Putamen (tissue), 1 donor: ENCODE measurements at places on chromosomes 3 and 15.

DNA sequence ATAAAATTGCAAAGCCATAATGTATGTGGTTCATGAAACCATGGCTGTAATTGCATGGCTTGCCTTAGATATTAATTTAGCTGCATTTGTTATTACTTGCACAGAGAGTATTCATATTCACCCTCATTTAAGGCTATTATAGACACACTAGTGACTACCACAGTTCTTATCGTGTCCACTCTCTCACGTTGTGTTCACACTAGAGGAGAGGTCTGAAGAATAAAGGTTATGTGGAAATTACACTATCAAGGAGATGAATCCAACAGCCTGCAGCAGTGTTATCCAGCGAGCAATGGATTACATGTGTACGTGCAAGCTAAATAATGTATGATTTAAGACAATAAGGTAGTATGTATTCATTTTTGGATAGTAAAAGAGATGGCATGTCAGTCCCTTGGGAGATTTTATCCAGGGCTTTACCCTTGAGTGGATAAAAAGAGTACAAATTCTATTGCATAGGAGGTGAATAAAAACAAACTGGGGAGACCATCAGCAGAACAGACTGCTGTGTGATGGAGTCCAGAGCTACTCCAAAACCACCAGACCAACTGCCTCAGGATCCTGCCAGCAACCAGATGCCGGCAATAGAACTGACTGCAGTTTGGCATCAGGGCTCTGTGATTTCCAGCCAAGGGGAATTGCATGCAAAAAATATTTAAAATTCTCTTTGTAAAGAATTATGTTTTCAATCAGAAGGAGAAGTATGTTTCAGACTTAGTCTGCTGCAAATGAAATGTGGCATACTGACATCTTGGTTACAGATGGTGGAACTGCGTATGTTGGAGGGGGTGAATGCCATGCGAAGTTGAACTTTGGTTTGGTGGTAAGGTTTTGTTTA is 146.6 kb downstream of the RBMS3 start:
- no peak for DNase-seq

DNA sequence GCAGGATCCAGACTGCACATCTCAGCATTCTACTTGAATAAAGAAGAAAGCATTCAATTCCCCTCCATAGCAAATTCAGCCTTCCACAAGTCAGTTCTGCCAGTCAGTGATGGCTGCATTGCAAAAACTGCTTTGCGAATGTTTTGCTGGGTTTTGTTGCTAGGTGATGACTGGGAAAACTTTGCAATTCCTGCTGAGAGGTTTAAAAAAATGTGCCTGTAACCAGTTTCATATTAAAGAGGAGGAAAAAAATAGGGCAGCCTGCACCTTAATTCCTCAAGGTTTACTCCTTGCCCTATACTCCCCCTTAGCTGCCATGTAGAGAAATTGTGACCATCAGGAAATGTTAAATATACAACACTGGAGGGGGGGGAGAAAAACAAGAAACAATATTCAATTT is 225.6 kb upstream of the ATP11B start:
- peak; percentile 58 for DNase-seq

- no peak for DNase-seq
These were observed 612 bp upstream of the LDHAL6B start for GRCh38 chr15:59205839-59206622.

GRCh38 chr15:71195242-71195641 is 80.0 kb downstream of the THSD4 start:
- no peak for DNase-seq

- DNase-seq, result no peak
These were observed 6.7 kb upstream of the ZFAND6 start for GRCh38 chr15:80052597-80053304.

DNA sequence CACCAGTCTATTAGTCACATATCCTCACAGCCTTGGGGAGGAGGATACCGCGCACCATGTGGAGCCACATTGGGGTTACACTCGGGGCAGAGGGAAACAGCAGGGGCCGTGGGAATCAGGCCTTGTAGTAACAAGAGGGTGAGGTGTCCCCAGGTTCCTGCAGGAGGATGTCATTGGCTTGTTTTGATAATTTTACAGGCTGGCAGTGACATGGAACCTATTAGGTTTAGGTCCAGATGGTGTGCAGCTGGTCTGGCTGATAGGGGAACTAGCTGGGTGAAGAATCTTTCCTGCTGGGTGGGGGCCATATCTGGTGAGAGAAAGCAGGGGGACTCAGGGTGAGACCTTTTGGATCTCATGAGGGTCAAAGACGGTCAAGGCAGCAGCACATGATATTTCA is 9.8 kb upstream of the MEF2A start:
- DNase-seq, result no peak

DNA sequence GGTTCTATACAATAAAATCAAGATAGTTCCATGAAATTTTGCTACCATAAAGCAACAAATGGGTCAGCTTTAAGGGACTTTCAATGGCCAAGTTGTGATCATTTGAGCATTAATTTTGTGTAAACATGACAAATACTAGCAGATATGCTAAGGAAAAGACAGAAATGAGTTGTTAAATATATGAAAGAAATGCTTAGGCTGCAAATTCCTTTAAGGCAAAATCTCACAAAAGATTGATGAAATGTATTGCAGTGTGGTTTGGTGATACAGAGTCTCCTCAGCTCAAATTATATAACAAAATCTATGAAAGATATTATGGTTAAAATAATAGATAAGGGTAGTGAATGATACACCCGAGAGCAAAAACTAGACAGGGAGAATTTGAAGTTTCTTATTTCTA is 377.2 kb downstream of the RAP2B start:
- DNase-seq, result no peak

DNA sequence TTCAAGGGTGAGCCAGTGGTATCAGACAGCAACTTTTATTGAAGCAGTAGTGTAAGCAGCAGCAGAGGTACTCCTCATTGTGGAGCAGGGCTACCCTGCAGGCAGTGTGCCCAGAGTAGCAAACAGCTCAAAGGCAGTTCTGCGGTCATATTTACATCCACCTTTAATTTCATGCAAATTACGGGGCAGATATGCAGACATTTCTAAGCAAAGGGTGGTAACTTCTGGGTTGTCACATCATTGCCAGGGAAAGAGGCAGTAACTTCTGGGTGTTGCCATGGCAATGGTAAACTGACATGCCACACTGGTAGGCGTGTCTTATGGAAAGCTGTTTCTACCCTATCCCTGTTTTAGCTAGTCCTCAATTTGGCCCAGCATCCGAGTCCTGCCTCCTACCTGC is 46.5 kb upstream of the CLDN18 start:
- no peak for DNase-seq

GRCh38 chr3:37639922-37640321 is 221.8 kb upstream of the CTDSPL start:
- DNase-seq, result no peak

DNA sequence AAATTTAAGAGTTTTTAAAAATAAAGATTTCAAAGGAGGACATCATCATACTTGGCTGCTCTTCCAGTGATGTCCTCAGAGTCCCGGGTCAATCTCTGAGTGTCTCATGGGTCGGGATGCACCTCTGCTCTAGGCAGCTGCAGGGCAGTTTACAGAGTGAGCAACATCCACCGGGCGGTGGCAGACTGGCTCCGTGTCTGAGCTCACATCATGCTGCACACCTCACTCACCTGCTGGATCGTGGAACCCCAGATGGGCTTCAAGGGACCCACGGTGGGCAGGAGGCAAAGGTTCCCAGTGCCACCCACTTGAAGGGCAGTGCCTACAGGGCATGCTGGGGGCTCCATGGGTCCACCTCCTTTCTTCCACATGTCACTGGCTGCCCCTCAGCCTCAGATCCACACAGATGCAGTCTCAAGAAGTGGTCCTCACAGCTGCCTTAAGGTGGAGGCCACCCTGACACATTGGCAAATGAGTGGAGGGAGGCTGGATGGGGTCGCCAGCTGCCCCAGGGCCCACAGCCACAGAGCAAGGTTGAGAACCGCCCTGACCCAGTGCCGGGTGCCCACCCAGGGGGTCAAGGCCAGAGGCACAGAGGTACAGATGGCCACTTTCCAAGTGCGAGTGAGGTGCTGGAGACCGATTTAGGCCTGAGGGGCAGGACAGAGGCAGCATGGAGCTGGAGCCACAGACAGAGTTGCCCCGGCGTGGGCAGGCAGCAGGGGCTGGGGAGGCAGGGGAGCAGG is 25.2 kb downstream of the CYFIP1 start:
- DNase-seq, result no peak

DNA sequence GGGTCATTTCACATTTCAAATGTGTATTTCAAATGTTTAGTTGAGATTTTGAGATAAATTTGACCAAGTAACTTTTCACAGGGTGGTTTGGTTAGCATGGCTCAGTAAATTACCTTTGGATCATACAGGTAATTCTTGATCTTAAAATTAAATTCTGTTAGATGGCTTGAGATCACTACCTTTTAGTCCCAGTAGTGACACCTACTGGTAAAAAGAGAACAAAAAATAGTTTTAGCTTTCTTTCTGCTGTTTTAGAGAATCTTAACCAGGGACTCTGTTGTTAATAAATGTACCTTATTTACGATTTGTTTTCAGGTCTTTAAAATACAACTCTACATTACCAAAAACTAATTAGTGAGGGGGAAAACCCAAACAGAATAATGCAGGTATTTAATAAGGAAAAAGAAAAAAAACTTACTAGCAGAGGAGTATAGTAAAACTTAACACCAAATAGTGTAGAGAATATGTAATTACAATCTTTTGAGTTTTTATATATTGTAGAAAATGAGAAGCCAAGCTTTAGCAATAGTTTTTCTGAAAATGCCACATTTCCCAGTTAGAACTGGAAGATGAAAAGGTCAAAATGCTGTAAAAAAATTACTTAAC is 620.3 kb upstream of the AGTR1 start:
- peak; percentile 49 for DNase-seq

DNA sequence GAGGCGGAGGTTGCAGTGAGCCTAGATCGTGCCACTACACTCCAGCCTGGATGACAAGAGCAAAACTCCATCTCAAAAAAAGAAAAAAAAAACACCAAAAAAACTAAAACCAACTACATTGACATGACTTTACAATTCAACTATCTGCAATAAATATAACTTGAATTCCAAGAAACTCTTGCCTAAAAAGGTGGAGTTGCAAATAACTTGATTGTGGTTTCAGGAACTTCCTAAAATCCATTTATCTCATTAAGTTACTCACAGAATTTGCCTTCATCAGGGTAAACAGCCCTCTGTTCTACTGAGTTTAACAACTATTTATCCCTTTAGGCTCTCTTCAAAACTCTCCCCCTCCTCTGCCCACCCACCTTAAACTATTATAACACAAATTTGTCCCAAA is 2.7 kb upstream of the MAPK6 start:
- no peak for DNase-seq

GRCh38 chr15:87817553-87817952 is 439.0 kb downstream of the NTRK3 start:
- DNase-seq, result no peak

GRCh38 chr15:79815468-79815867 is 81.3 kb downstream of the MTHFS start:
- DNase-seq, result peak; percentile 16

DNA sequence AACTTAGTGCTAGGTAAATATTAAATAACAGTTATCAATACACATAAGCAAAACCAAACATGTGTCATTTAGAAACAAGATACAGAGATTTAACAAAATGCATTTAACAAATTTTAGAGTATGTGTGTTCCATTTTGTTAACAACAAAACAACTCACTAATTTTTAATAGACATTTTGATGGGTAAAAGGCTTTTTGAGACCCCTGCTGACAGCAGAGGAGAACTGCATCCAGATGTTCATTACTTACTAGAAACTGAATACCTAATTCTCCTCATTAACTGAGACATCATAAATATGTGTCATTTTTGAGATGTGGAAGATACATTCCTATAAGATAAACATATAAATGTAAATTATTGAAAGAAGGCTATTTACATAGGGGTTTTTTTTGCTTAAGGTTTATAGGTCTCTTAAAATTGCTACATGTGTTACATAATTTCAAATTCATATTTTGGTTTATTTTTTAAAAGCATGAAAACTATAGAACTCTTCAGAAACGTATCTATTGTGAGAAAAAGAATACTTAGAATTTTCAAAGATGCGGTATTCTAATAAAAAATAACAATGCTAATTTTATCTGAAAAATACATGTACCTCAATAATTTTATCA is 1009.8 kb downstream of the TUSC7 start:
- peak; percentile 16 for DNase-seq

DNA sequence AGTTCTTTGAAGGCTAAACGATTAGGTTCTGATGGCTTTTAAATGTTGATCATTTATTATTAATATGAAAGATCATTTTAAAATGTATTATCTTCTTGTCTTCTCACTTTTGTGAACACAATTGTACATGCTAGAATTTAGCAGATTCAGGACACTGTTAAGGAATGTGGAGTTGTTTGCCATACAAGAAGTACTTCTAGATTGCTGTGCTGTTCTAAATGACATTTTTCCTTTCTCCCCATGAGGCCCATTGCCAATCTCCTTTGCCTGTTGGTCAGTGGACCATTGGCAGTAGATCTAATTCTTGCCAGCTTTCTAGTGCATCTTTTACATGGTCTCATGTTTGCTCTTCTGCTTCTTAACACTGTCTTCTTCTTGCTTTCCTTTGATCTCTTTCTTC is 242.3 kb downstream of the MECOM start:
- no peak for DNase-seq

DNA sequence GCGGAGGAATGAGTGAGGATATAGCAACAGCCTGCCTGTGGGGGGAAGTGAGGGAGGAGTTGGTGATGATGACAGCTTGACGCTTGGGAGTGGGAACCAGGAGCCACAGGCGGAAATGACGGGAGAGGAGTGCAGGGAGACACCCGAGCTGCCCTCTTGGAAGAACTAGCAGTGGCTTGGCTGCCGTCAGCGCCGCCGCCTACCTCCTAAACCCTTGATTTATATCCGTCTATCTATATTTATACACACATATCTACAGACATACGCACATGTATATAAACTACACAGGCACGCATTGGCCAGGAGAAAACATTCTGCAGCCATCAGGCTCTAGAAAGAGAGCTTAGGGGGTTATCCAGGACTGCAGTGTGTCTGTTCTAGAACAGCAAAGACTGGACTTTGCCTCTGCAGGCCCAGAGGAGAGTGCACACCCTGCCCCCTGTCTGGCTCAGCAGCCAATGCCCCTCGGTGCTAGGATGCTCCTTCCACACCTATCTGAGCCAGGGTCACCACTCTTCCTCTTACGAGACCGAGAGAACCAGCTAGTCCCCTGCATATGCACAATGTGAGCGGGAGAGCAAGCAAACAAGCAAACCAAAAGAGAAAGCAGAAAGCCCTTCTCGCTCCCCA is 45.3 kb upstream of the MAGEF1 start:
- DNase-seq, result peak; percentile 66

DNA sequence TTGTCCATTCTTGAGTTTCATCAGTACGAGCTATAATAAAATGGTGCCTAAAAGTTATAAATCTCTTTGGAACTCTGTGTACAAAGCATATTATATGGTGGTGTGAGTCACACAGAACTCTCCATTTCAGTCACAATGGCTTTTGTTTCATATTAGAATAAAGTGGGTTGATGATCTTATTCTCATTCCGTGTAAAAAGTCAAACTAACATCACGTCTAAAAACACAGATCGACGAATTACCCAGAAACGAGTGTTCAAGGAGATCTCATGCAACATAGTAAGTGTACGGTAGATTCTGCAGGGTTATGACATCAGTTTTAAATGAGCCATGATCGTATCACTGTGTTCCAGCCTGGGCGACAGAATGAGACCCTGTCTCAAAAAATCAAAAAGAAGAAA is 122.4 kb downstream of the FOXP1 start:
- DNase-seq, result no peak

- DNase-seq, result no peak
These were observed 385.7 kb downstream of the LSAMP start for GRCh38 chr3:116059421-116060096.
